Fibroblast of skin of right quadriceps (primary cell): ENCODE measurements at places on chromosomes 16 and 17.

DNA sequence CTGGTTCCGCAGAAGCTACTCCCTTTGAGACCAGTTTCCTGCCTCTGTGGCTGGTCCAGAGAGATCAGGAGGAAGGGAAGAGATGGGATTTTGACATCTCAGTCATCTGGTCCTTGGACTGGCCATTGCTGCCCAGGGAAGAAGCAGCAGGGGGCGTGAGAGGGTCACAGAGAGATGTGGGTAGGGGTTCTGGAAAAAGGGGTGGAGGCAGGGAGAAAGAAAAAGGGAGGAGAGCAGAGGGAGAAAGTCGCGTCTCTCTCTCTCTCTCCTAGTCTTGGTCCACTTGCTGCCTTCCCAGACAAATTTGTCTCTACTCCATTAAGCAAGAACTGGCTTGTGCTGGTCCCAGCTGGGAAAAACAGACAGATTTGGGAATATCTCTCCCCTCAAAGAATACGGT, 4.4 kb downstream of the SHBG start:
- DNase-seq = peak; percentile 37

GRCh38 chr16:89629827-89630610, 16.6 kb downstream of the DPEP1 start:
- DNase-seq = no peak

DNA sequence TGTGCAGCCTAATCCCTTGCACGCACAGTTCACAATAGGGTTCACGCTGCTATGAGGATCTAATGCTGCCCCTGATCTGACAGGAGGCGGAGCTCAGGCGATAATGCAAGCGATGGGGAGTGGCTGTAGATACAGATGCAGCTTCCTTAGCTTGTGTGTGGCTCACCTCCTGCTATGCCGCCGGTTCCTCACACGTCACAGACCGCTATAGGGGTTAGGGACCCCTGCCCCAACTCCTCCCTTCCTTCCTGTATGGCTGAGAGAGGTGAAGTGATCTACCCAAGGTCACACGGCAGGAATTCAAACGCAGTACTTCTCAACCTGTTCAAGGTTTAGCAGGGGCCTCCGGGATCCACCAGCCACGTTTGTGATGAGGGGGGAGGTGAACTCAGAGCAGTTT, 13.4 kb upstream of the PLLP start:
- no peak for DNase-seq

DNA sequence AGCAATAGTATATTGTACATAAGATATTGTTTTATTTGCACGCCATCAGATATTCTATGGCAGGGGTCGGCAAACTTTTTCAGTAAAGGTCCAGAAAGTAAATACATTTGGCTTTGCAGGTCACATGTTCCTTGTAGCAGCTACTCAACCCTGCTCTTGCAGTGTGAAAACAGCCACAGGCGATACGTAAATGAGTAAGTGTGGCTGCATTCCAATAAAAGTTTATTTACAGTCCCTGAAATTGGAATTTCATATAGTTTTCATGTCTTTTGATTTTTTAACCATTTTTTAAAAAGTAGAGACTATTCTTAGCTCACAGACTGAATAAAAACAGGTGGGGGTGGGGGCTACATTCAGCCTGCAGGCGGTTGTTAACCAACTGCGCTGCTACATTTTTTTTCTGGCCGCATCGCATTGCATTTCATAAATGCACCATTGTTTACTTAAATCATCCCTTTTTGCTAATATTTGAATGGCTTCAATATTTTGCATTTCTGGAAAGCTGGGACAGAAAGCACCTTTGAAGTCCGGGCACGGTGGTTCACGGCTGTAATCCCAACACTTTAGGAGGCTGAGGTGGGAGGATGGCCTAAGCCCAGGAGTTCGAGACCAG, 50.5 kb upstream of the HAPSTR1 start:
- no peak for DNase-seq
